ENCODE measurements at places on chromosomes 12 and 14.
A peak's percentile ranks its signal among the peaks of the same experiment; 100 is the strongest.

- no peak for DNase-seq
Measured at GRCh38 chr14:67352055-67352454, 7.5 kb downstream of the ATP6V1D start.

DNA sequence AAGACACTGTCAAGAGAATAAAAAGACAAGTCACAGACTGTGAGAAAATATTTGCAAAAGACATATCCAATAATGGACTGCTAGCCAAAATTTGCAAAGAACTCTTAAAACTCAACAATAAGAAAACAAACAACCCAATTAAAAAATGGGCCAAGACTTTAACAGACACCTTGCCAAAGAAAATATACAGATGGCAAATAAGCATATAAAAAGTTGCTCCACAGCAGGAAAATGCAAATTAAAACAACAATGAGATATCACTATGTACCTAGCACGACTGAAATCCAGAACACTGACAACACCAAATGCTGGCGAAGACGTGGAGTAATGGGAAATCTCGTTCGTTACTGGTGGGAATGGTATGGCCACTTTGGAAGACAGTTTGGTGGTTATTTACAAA is 228.9 kb downstream of the TTC8 start:
- DNase-seq, result no peak

DNA sequence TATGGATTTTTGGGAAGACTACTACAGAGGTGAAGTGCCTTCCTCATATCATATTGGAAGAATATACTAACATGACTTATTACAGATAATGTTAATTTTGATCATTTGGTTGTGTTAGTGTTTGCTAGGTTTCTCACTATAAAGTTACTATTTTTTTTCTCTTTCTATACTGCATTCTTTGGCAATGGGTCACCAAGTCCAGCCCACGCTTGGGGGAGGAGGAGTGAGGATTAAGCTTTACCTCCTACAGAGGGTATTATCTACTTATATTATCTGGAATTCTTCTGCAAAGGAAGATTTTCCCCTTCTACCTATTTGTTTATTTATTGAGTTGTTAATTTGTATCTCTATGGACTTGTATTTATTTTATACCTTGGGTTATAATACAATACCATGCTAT is 31.5 kb downstream of the SCN8A start:
- no peak for DNase-seq

DNA sequence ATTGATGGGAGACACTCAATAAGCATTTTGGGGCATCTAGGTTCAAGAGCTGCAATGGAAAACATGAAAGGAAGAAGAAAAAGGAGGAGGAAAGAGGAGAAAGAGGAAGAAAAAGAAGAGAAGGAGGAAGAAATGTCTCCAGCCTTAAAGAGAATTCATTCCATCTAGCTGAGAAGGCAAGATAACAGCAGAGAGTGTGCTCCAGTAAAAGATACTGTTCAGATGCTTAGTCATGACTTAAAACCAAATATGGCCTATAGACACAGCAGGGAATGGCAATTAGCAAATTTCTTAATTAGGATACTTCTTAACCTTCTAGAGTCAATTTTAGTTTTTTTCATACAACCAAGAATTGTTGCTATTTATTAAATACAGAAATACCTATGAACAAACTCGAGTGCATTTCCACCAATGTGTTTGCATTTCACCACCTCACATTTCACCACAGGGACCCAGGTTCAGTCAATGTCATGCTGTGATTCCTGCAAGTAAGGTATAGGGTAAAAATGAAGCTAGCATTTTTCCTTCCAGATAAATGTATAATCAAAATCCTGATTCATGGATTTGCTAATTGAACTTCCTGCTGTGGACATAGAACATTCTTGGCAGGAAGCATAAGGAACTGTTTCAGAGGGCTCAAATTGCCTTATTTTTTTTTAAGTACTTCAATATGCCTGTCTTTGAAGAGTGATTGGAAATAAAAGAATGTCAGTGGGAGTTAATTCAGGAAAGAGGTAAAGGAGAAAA is 177.8 kb downstream of the RPS29 start:
- no peak for DNase-seq

DNA sequence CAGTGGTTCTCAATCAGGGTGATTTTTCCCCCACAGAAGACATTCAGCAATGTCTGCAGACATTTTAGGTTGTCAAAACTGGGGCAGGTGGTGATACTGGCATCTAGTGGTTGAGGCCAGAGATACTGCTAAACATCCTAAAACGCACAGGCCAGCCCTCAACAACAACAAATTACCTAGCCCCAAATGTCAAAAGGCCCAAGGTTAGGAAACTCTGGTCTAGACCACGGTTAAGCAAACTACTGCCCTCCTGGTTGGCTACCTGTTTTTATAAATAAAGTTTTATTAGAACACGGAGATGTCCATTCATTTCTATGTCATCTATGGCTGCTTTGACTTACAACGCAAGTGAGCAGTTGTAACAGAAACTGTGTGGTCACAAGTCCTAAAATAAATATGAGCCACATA is 186.7 kb downstream of the EFCAB11 start:
- peak; percentile 31 for DNase-seq
